ENCODE measurements at places on chromosomes 13 and 19.
A peak's percentile ranks its signal among the peaks of the same experiment; 100 is the strongest.

- peak; percentile 43 for DNase-seq
Observed at GRCh38 chr19:35513628-35514281, at the start of gene DMKN. TSS of gene DMKN (minus strand) at chr19:35513649. CDS start at chr19:35513475, 174 bp downstream.

GRCh38 chr19:12035220-12036172 lies at the start of gene ZNF433:
TSS of gene ZNF433 (minus strand) at chr19:12035679. CDS start at chr19:12035539, 140 bp downstream.
- peak; percentile 92 for DNase-seq

DNA sequence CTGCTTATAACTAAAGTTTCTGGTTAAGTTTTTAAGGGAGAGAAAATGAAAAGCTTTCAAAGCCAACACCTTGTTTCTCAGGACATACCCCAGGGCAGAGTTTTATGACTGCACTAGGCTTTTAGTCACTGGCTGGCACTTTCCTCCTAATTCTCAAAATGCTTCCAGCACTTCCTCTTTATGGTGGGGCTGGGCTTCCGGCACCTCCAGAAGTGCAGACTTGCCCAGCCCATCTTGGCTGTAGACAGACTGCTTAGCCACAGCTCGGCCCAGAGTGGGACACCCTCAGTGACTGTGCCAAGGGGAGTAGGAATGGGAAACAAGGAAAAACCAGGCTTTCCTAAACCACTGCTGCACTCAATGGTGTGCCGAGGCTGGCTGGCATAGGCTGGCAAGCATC lies 23.2 kb upstream of the GTF3A start:
- DNase-seq: peak; percentile 12

DNA sequence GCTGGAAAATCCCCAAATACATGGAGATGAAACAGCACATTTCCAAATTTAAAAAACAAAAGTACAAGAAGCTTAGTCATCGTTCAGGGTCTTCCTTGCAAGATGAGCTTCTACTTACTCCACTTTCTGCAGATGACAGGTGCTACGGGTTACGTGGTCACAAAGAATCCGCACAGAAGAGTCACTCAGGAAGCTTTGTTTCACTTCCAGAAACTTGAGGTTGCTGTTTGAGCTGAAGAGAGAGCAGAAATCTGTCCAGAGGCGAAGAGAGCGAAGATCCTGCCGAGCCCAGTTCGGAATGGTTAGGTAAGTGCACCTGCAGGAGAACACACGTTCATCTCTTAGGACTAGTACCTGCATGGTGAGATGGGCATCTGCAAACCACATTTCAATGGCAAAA lies 9.4 kb downstream of the NLRP7 start:
- no peak for DNase-seq

GRCh38 chr13:109919715-109920375 lies 133.5 kb upstream of the IRS2 start:
- DNase-seq: peak; percentile 69
